Progenitor cell of endocrine pancreas (in vitro differentiated cells): ENCODE measurements at places on chromosomes 5 and 9.

- no peak for DNase-seq
These were observed 157.0 kb downstream of the C9orf152 start for GRCh38 chr9:110050925-110051355.

DNA sequence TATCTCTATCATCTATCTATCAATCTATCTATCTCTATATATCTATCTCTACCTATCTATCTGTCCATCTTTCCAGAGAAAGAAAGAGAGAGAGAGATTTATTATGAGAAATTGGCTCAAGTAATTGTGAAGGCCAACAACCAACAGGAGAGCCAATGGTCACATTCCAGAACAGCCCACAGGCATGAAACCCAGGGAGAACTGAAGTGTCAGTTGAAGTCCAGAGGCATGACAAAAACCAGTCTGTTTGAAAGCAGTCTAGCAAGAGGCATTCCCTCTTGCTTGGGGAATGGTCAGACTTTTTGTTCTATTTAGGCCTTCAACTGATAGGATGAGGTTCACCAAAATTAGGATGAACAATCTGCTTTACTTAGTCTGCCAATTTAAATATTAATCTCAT, 87.6 kb upstream of the PLCXD3 start:
- DNase-seq: no peak

GRCh38 chr5:143308731-143309130, 94.8 kb downstream of the NR3C1 start:
- DNase-seq: no peak

DNA sequence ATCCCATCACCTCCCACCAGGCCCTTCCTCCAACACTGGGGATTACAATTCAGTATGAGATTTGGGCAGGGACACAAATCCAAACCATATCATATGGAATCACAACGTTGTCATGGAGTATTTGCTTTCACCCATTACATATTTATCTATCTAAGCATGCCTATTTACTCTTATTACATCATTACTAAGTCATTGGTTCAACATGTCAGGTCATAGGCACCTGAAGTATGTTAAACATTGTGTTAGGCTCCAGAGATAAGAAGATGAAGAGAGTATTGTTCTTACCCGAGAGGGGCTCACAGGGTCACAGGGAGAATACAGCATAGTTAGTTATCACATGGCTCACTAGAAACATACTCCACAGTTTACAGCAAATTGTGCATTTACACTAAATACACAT, 150.5 kb downstream of the TMEM161B start:
- no peak for DNase-seq

DNA sequence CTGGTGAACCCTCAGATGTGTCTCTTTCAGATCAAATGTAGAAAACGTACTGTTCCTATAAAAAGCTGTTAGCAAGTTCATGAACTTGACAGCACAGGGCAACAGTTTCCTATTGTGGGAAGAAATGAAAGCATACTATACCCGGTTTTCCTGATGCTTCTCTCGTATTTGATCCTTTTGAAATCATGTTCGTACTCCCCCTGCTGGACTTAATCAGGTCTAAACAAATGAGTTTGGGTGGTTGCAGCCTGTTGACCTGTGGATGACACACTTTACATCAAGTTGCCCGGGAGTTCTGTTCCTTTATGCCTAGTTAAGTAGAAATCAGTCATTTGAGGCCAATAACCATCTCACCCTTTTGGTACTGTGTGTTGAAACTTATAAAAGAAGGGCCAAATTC, 1992.3 kb downstream of the MAT2B start:
- DNase-seq: no peak

- DNase-seq: no peak
These were observed 614.7 kb downstream of the ISL1 start for GRCh38 chr5:51997949-51998348.

- DNase-seq: no peak
These were observed 85.1 kb upstream of the IL12B start for GRCh38 chr5:159415301-159415937.

DNA sequence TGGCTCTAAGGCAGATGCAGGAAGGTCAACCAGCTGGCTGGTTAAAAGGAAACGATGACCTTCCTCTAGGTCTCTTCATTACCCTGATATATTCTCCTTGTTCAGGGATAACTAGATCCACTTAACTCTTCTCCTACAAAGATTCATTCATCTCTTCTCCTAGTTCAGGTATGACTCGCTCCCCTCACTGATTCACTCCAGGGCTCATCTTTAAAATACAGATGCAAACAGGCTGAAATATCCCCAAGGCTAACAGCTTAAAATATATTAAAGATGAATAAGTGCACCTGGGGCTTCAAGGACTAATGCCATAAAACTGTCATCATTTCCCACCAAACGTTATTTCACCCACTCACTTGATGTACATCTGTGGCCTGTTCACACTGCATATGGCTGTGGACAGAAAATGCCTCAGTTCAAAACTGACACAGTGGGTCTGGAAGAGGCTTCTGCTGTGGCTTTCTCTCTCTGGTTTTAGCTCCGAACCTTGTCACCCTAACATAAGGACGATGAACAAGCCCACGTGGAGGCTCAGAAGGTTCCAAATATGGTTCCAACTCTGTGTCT, 366.9 kb downstream of the DEPDC1B start:
- DNase-seq: no peak

GRCh38 chr5:133957591-133957990, 10.8 kb downstream of the C5orf15 start:
- no peak for DNase-seq

DNA sequence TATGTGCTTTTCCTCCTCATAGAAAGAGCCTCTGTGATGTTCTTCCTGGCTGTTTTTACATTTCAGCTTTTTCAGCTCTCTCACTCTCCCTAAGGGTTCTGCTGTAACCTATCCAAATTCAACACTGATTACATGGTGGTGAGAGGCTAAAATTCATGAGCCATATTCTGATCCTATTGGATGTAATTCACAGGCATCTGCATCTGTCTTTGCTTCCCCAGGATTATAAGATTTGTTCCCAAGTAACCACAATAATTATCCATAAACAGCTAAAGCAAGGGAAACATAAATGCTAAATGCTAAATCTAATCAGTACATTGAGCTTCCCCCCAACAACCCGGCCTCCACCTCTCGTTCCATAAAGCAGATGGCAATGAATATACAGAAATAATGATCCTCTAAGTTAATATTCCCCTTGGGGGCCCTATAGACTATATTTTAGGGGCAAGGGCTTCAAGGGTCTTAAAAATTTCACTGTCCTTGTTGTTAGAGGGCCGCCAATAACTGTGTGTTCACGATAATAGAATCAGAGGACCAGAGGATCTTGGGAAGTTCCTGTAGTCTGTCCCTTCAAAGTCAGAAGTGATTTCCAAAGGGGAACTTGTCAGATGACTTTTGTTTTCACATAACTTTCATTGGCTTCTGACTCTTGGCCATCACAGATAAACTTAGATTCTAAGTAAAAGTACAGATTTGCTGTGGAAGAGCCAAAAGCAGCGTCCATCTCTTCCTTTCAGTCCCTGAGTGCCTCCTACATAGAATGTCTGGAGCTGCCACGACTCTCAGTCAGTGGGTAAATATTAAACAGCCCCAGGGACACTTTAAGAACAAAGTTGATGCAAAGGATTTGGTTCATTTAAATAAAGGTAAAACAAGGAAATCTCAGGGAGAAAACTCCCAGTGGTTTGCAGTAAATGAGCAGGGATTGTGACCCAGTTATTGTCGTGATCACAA, 125.6 kb downstream of the ALDH1A1 start:
- DNase-seq: no peak
